ENCODE measurements at places on chromosomes 3 and 15. TPM values are rescaled to one million over a fixed set of nuclear protein-coding genes. Genes with fewer than 3 reads are reported as not detected.
A peak's percentile ranks its signal among the peaks of the same experiment; 100 is the strongest.

DNA sequence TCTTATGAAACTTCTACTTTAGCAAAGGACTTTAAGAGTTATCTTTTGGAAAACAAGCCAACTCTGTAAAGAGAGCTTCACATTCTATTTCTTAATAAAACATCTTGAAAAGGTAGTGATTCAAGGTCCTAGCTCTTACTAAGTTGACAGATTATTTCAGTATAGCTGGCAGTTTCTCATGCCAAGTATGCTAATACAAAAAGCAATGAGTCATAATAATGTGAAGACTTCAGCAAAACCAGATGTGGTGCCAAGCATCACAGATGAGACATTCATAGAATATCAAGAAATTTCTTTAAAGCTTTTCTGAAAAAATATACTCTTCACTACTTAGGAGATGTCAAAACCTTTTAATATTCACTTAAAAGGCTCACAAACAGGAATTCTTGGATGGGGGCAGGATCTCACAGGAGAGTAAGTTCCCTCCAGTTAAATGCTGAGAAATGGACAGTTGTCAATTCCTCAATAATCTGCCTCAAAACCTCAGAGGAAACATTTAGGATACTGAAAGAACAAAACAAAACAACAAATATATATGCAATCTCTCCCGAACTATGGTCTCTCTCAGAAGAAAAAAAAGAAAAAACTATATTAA lies 45.6 kb downstream of the DCBLD2 start:
- DNase-seq = no peak

GRCh38 chr3:135272026-135272669 lies 477.1 kb downstream of the EPHB1 start:
- no peak for DNase-seq

- no peak for DNase-seq
Observed at GRCh38 chr15:100094127-100094510, 247.7 kb downstream of the ADAMTS17 start.

DNA sequence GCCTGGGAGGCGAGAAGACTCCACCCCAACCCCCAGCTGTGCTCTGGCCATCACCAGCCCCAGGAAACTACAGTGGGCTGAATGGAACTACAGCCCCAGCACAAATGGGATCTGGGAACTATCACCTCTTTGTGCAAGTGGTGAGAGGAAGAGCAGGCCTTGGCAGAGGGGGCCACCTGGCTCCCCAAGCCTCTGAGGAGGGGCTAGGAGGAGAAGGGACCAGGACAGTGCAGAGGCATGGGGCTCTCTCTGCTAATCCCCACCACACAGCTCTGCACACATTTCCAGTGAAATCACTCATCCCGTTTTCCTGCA lies 31.6 kb downstream of the KY start:
- DNase-seq = no peak

- peak; percentile 88 for DNase-seq
Observed at GRCh38 chr15:99454941-99455788, 110.6 kb upstream of the MEF2A start.

DNA sequence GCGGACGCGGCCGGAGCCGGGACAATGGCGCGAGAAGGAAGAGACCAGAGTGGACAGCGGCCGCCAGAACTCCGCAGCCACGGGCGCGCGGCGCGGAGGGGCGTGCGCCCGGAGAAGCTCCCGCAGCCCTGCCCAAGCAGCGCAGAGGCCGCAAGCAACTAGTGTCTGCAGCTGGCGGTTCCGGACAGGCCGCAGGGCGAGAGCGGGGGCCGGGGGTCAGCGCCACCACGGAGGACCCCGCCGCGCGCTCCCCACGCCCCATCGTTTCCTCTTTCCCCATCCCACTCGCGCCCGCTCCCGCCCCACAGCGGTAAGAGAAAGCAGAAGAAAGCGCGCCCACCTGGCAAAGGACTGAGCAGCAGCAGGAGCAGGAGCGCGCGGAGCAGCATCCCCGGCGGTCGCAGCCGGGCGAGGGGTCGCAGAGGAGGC lies 440 bp downstream of the PRTG start:
- DNase-seq = no peak

DNA sequence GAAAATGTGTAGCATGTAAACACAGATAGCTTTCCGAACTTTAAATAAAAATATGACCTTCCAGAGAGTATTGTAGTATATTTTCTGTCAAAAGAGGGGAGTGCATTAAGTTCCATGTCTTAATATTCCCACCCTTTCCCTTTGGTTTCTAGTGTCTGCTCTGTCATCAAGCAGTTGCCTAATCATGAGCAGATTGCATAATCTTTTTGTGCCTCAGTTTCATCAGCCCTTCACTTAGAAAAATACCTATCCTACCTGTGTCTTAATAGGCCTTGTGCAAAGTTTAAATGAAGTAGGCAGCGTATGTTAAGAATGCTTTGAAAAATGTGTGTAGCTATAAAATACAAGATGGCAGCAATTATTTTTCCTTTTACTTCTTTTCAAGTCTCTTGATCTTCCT lies 52.8 kb downstream of the CALML4 start:
- DNase-seq = no peak

DNA sequence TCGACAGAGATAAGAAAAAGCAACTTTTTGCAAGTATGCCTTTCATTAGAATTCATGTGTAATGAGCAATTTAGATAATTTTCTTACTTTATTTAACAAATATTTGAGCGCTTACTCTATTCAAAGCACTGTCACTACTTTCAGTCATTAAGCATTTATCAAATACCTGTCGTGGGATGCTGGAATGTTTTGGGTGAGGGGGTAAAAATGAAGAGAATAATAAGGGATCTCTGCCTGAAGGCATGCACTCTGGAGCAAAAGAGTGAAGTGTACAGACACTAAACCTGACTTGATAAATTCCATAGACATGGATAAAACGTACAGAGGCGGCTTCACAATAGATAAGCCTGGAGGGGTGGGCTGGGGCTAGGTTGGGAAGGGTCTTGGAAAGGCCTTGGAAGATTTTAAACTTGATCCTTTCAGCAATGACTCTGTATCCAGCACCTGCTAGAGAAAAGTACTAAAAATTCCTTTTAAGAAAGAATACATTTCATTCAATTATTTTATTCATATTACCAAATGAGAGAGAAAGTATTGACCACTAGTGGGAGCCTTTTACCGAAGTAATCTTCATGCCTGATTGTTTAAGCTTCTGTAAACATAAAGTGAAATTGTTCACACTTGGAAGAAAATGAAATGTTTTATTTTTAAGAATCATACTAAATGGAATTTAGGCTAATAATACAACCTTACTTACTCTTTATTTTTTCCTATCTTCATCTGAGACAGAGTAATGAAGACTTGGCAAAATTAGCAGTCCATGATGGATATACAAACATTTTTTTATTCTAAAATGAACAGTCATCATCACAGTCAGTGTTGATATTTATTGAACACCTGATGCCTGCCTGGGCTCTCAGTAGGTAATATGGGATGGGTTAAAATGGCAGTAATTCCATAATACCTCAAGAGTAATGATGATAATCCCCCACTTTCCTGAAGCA lies 113.2 kb downstream of the PPP2R3A start:
- DNase-seq = no peak

DNA sequence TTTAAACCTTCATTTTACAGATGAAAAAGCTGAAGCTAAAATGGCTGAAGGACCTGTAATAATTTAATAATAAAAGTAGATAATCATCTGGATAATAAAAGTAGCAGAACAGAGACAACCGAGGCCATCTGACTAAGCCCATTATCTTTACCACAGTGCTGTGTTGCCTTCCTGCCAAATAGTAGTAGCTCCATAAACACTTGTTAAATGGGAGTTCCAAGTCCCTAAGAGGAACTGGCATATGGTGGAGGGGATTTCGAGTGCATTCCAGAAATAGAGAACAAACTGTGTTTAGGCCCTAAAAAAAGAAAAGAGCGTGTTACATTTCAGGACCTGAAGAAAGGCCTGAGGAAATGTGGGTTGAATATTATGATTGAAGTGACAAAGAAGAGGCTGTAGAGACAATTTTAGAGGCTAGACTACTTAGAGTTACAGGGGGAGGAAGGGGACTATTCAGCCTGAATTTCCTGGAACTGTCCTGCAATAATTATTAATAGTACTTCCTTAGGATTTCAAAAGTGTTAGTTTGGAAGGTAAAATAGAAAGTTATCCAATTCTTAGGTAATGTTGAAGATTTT lies 424.3 kb downstream of the ROBO2 start:
- no peak for DNase-seq

DNA sequence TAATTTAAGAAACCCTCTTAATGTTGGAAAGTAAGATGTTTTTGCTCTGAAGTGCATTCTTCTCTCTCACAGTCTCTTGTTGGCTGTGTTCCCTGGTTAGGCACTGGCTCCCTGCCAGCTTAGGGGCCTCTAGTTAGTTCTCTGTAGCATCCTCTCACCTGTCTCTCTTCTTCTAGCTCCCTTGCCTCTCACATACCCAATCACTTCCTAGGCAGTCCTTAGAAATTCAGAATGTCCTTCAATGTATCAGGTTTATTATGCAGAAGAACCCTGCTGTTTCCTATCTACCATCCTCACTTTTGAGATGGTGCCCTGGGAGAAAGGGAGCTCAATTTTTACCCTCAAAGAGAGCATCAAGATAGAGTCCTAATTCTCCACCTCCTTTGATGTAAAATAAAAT lies 36.2 kb upstream of the CPNE4 start:
- DNase-seq = no peak

DNA sequence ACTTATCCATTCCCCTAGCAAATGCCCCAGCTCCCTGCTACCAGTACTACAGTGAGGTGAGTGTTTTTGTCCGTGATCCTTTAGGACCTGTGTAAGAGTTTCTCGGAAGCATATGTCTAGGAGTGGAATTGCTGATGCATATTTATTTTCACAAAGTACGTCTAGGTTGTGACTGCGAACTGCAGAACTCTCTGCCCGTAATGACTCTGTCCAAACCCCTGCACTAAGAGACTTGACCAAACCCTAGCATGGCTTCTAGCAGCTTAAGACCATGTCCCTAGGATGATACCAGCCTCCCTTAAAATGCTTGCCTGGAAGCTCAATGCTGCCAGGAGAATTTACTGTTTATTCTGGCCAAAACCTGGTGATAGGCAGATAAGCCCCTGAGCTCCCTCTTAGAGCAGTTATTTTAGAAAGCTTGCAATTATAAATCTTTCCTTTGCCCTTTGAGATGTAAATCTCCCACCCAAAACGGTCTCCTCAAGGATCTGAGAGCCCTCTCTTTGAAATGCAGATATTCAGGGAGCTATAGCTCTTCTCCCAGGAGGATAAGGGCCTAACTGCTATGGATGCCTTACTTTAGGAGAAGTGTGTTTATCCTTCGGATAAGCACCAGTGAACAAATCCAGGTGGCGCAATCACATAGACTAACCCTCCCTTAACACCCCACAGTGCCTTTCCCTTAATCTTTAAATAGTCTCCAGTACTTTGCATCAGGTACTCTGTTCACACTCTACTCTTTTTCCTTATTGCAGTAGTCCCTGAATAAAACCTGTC lies 14.7 kb upstream of the CA12 start:
- no peak for DNase-seq

GRCh38 chr3:108428586-108428985 lies 81.8 kb downstream of the MYH15 start:
- no peak for DNase-seq

DNA sequence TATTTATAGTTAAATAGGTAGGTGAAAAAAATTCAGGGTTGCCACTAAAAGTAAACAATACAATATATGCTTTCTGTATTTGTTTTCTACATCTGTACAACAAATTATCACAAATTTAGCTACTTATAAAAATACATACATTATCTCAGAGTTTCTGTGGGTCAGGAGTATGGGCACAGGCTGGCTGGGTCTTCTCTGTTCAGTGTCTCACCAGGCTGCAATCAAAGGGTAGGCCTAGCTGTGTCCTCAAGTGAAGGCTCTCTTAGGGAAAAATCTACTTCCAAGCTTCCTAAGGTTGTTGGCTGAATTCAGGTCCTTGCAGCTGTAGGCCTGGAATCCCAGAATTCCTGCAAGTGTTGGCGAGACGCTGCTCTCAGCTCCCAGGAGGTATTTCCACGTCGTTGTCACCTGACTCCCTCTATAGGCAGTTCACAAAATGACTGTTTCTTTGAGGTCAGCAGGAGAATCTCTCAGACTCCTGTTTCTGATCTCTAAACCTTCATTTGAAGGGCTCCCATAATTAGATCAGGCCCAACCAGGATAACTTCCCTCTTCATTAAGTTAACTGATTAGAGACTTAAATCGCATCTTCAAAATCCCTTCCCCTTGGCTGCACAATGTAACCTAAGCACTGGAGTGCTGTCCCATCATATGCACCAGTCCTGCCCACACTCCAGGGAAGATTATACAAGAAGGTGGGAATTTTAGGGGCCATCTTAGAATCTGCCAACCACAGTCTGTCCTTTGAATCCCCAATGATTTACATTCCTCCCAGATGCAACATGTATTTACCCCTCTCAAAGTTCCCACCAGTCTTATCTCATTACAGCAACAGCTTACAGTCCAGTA lies 296.6 kb downstream of the SUCLG2 start:
- no peak for DNase-seq

DNA sequence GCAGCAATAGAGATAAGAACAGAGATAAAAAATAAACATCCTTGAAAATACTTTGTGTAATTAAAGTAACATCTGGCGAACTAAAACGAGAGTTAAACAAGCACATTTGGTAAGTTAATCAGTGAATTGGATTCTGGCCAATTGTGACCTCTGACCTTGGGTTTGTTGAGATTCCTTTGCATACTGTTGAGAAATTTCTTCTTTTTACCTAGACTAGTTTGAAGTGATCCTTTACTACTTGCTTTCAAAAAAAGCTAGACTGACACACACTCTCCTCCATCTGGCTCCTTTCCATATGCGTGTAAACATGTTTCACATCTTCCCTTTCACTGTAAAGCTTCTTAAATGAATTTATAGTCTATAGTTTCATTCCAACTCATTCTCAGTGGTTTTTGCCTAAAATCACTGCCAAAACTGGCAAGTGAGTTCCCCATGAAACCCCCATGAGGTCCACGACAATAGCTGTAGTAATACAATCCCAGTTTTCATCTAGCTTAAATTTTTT lies 17.3 kb upstream of the GBE1 start:
- DNase-seq = no peak

DNA sequence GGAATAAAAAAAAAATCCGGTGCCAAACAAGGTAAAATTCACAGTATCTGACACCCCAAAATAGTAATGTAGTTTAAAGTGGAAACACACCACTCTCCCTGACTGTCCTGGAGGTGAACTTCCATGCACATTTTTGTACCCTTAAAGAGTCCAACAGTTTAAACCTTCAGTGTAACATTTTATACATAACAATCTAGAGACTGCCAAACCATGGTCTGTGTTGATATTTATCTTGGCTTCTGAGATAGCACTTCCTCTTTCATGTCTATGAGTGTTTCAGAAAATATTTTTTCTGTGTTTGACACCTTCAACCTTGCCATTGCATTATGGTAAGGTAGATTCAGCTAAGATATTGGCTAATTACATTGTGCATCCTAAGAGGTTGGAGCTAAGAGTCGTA lies 13.9 kb downstream of the TMEM45A start:
- no peak for DNase-seq

GRCh38 chr3:161332792-161333191 lies 38.5 kb downstream of the SPTSSB start:
- DNase-seq = no peak

The RBP2 gene
- not detected for polyA plus RNA-seq

The GABRB3 gene
- 2.3 TPM for polyA plus RNA-seq

The PGBD4 gene
- 0.46 TPM for polyA plus RNA-seq

The CCR8 gene
- not detected for polyA plus RNA-seq

The PRSS50 gene
- polyA plus RNA-seq = 0.23 TPM

The CHRNA5 gene
- polyA plus RNA-seq = 0.74 TPM

The FRMD5 gene
- 2.2 TPM for polyA plus RNA-seq

The RBMS3 gene
- 17.1 TPM for polyA plus RNA-seq

All from ovary (tissue), 10 donors.